ENCODE measurements at places on chromosomes 11 and 22.

DNA sequence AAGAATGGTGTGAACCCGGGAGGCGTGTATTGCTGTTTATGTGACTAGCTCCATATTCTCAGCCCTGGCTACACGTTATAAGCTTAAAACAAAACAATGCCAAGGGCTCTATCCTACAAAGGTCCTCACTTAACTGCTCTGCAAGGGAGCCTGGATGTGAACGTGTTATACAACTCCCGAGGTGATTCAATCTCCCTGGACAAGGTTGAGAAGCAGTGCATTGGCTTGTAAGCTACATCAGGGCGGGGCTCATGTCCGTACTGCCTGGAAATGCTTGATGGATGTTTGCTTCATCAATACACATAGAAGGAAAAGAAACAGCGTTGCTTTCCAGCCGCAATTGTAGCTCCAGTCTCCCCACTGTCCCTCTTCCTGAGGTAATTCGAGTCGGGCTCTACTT is 256.9 kb upstream of the SYN3 start:
- DNase-seq = no peak

DNA sequence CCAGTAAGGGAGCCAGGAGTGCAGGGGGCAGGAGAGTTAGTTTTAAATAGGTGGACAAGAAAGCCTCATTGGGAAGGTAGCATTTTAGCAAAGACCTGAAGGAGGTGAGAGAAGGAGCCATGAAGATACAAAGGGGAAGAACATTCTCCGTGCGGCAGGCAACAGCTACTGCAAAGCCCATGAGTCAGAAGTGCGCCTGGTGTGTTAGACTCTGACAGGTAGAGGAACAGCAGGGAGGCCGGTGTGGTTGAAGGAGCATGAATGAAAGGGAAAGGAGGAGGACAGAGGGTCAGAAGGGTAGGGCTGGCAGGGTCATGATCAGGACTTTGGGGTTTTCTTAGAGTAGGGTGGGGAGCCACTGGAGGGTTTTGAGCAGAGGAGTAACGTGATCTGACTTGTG is 34.5 kb upstream of the PAMR1 start:
- DNase-seq = no peak

- peak; percentile 88 for DNase-seq
Measured at GRCh38 chr11:8098361-8098760, 17.4 kb downstream of the TUB start.

- no peak for DNase-seq
Measured at GRCh38 chr11:84543367-84544159, 1083.6 kb downstream of the DLG2 start.

- DNase-seq = no peak
Measured at GRCh38 chr22:46465793-46466192, 71.6 kb downstream of the CELSR1 start.

DNA sequence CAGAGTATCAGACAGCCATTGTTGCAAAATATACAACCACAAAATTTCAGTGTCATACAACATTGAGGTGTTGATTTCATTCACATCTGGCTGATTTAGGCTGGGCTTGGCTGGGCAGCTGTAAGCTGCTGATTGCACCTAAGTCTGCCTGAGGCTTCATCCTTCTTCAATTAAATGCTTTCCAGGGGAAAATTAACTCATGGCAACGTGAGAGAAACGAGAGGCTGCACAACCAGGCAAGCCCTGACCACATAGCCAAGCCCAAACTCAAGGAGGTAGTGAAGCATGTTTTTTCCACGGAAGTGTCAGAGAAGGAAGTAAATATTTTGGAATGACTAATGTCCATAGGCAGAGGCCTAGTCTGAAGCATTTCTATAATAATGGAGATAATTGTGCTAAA is 273.8 kb upstream of the ZC3H12C start:
- no peak for DNase-seq

- DNase-seq = no peak
Measured at GRCh38 chr11:14852571-14853177, 39.4 kb downstream of the CYP2R1 start.

GRCh38 chr11:120648771-120649170 is 137.2 kb downstream of the GRIK4 start:
- DNase-seq = no peak
